ENCODE measurements at places on chromosomes 1 and 21. TPM values are rescaled to one million over a fixed set of nuclear protein-coding genes. Genes with fewer than 3 reads are reported as not detected.

- no peak for DNase-seq
- H3K4me1 ChIP-seq: no peaks in the 10 kb centered on the region
- H3K27ac ChIP-seq: no peak overlapping the region
- no peak overlapping the region for H3K4me3 ChIP-seq
- H3K27me3 ChIP-seq: no peaks in the 10 kb centered on the region
Observed at GRCh38 chr21:34367320-34367935, 3.6 kb downstream of the KCNE2 start.

DNA sequence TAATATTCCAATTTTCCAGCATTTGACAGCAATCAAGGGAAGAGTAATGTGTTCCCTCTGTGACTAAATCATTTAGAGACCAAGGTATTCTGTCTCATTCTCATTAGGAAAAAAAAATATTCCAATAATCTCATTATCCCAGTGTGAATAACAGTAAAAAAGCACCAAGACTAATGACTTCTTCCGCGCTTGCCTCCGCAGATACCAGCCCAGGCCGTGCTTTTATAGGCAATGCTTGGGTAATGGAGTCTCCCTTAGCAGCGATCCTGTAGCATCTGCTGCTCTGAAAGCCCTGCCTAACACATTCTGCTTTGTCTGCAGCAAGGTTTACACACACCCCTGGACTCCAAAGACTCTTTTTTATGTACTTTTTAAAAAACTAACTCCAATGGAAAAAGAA lies 470.0 kb upstream of the CAMK1G start:
- H3K36me3 ChIP-seq: no peaks in the 10 kb centered on the region
- no peak overlapping the region for H3K4me3 ChIP-seq
- DNase-seq: no peak
- no peak overlapping the region for H3K27ac ChIP-seq
- H3K27me3 ChIP-seq: no peaks in the 10 kb centered on the region

- peaks cover 4% of the 10 kb centered on the region for H3K27me3 ChIP-seq
- peak; percentile 30 for DNase-seq
- no peaks in the 10 kb centered on the region for H3K4me1 ChIP-seq
- no peak overlapping the region for H3K4me3 ChIP-seq
- H3K27ac ChIP-seq: no peak overlapping the region
Observed at GRCh38 chr1:20376880-20377494, 86.3 kb downstream of the VWA5B1 start.

Gene DAB1
- not detected for total RNA-seq
